ENCODE measurements at places on chromosomes 2 and 18.

DNA sequence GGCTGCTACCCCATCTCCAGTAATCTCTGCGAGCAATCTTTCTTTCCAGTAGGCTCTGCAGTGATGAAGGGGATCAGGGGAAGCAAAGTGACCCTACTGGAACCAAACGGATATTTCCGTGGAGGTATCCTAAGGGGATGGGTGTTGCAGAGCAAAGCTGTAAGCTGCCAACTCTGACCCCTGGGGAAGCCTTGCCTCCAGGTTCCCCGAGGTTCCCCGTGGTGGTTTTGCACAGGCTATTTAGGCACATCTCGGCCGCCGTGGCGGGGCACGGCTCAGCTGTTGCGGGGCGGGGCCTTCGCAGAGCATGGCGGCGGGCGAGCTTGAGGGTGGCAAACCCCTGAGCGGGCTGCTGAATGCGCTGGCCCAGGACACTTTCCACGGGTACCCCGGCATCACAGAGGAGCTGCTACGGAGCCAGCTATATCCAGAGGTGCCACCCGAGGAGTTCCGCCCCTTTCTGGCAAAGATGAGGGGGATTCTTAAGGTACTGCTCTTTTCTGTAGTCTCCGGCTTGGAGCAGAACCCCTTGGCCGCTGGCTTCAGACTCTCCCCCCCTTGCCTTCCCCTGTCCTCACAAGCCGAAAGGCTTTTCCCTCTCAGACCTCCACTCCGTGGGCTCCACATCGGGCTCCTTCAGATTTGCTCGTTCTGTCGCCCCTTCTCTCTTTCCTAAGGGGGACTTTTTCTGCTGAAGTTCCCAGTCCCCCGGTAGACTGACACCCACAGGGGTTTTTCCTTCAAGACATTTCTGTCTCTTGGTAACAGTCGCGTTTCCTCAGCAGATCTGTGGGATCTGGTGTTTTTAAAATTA is at the start of gene COMMD1:
TSS of gene COMMD1 (plus strand) at position 303 of the 814 bp plus-strand sequence. CDS start at position 308, 5 bp downstream.
- no peak for DNase-seq

DNA sequence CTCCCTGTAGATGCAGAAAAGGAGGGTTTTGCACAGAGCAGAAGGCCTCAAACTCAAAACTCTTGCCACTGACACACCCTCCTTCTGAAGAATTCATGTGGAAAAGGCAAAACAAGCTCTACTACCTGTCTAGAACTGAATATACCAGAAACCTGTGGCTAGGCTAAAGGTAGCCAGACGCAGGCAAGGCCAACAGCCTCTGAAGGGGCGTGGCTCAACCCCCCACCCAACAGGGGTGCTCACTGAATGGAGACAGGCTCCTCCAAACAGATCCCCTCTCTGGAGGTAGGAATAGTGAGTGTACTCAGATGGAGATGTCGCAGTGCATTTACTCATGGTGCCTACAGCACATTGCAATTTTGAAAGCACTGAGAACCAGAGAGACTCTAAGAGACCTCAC is 3.0 kb upstream of the STK17B start:
- DNase-seq, result no peak

GRCh38 chr2:30958918-30959265 is 151.6 kb upstream of the CAPN13 start:
- no peak for DNase-seq

DNA sequence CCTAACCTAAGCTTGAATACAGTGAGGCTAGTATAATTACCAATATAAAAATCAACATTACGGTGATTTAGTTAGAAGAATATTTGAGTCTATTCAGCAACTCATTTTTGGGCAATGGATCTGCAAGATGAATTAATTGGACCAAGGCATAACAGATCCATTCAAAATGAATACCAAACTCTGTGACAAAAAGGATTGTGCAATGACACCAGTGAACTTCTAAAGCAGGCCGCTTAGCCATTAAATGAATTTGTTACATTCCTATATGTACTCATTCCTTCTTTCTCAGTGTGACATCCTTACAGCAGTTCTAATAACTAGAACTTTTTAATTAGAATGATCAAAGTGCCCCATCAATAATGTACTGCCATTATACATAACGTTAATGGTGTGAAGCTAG is 44.3 kb downstream of the ZC3H15 start:
- DNase-seq, result no peak

DNA sequence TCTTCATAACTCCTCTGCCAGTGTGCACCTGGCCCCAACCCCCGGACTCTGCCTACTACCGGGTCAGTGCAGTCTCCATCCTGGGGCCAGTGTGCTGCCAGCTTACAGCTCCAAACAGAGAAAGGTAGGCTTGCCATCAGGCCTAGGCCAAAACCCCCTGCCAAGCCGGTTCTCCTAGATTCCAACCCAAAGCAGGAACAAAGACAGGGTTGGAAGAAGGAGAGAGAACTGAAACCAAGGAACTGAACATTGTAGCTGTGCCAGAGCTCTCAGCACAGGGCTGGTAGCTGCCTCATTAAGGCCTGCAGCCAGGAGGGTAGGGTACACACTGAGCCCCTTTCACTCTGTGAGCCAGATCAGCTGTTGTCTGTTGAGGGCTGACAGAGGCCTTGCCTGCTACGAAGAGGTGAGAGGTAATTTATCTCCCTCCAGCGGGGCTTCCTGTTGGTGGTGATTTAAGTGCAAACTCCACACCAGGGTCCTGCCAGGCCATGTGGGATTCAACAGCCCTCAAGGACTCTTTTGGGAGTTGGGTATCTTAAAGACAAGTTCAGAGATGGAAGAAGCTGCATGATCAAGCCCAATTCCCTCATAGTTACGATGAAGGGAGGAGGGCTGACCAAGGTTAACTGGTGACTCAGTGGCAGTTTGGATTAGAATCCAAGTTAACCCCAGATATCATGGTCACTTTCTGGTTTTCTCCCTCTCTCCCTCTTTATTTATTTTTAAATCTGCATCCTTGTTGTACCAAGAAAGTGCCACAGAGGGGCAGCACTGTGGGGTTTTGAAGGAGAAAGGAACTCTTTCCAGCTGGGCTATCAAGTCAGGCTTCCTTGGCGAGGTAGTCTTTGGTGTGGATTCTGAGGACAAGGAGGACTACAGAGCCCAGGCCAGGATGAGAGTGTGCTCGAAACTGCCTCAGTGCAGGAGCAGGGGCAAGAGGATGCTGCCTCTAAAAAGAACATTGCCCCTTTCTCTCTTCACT is 48.1 kb downstream of the CYRIA start:
- DNase-seq, result peak; percentile 29

GRCh38 chr2:23607925-23608324 is 222.9 kb downstream of the KLHL29 start:
- DNase-seq, result no peak

DNA sequence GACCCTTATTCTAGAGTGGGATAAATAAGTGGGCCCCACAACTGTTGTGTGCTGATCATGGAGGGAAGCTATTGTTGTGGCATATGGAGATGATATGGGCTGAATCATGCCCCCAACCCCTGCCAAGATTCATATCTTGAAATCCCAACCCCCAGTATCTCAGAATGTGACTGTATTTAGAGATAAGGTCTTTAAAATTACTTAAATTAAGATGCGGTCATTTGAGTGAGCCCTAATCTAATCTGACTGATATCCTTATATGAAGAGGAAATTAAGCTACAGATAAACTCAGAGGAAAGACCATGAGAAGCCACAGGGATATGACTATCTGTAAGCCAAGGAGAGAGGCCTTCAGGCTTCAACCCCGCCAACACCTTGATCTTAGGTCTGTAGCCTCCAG is 188.3 kb upstream of the RND3 start:
- DNase-seq, result no peak

- DNase-seq, result no peak
Measured at GRCh38 chr2:104933151-104933917, 79.4 kb downstream of the POU3F3 start.

GRCh38 chr2:34475156-34475555 is 876.1 kb upstream of the FAM98A start:
- DNase-seq, result no peak

DNA sequence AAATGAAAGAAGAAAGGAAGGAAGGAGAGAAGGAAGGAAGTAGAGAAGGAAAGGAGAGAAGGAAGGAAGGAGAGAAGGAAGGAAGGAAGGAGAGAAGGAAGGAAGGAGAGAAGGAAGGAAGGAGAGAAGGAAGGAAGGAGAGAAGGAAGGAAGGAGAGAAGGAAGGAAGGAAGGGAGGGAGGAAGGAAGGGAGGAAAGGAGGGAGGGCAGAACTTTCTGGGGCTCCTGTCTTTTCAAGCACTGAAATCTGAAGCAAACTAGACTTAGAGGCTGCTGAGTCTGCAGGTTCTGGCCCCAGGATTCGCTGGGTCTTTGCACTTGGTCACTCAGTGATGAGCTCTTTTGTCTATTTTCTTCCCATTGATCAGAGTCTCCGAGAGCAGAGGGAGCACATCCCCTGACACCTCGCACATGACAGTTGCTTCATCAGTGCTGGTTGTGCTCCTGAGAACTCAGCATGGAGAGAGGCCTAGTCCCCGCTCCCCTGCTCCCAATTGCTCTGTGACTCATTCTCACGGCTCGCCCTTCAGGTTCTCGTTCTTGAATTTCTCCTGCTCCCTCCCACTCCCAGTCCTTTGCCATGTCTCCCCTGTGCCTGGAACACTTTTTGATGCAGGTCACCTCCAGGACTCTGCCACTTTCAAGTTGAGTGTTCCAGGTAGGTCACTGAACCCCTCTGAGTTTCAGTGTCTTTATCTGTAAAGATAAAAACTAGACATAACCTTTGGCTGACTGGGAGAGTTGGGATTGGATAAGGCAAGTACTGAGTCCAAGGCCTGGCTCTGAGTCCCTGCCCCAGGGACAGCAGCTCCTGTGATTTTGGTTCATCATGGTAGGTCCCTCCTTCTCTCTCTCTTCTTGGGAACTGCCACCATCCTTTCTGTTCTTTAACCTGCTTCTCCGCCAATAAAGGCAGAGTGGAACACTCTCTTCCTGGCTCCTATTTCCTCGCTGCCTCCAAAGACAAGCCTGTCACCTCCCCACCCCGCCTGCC is 55.2 kb downstream of the TNP1 start:
- no peak for DNase-seq

GRCh38 chr18:66616523-66616983 is 12.7 kb upstream of the CDH19 start:
- DNase-seq, result no peak

DNA sequence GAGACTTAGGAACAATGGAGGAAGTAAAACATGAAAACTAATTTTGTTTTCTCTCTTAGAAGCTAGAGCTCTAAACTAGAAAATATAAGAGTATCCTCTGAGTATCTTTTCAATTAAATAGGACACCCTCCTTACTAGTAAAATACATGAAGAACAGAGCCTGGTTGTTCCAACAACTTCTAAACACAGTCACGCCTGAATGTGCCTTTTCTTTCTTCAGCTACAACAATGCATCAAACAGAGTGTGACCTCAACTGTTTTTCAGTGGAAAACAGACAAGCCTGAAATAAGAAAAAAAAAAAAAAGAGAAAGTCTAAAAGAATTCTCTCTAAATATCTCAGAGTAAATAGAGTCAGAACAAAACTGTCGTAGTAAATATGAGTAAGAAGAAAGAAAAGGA is 928.8 kb downstream of the CNTNAP5 start:
- no peak for DNase-seq

DNA sequence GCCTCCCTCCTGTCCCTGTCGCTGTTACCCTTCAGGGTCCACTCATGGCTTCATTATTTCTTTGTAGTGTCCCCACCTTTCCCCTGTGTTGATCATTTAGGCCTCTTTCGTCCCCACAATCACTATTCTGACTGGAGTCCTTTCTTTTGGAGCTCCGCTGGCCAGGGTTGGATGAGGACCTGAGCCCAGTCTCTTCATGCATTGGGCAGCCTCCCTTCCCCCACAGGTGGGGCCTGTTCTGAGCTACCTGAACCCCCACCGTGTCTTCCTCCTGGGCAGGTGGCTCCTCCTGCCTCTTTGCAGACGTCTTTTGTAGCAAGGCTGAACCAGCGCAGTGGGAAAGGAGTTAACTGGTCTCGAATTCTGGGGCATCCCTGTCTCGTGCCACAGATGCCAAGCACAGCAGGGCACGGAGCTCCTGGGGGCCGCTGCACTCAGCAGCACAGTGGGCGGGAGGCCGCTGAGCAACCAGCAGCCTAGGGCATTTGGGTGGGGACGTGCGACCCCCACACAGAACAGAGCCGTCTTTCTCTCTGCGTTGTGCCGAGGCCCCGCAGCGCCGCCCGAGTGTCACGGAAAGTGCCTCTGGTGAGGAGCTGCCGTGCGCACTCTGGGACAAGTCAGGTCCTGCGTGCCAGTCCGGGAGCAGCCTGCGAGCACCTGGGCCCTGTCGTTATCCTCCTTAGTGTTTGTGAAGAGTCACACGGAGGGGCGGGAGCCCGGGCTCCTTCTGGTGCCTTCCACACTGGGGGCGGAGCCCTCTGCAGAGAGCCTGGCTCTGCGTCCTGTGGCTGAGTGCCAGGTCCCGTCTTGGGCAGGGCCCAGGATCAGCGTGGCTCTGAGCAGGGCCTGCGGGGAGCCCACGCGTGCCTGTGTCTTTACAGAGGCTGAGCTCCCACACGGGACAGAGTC is 130.1 kb downstream of the NFATC1 start:
- no peak for DNase-seq

DNA sequence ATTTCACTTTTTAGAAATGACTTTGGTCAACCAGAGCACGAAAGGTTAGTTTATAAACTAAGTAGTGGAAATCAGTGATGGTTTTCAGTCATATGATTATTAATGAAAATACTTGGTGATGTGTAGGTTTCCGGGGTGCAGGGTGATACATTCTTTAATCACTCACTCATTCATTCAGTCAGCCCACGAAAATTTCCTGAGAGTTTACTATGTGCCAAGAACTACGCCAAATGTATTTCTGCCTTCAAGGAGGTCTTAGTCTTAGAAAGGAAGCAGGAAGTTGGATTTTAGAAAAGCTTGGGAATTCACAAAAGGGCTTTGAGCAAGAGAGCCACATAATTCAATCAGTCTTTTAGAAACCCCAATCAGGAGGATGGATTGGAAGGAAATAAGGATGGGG is 543.6 kb downstream of the PLCL1 start:
- no peak for DNase-seq

- DNase-seq, result no peak
Measured at GRCh38 chr18:1805521-1805920, 765.8 kb downstream of the METTL4 start.

- DNase-seq, result no peak
Measured at GRCh38 chr2:127715778-127716449, 14.6 kb downstream of the SFT2D3 start.

DNA sequence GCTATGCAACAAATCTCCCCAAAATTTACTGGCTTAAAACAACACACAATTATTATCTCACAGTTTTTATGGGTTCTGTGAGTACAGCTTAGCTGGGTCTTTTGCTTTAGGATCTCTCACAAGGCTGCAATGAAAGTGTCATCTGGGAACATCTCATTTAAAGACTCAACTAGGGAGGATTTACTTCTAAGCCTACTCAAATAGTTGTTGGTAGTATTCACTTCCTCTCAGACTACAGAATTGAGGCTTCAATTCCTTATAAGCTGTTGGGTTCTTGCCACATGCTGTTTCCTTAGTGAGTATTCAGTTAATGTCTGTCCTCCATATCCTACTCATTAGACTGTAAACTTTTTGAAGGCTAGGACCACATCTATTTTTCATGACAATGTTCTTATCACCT is 72.3 kb downstream of the MDH1 start:
- peak; percentile 27 for DNase-seq

All from epithelial cell of prostate (primary cell).